ENCODE measurements at places on chromosomes 3 and 15.

DNA sequence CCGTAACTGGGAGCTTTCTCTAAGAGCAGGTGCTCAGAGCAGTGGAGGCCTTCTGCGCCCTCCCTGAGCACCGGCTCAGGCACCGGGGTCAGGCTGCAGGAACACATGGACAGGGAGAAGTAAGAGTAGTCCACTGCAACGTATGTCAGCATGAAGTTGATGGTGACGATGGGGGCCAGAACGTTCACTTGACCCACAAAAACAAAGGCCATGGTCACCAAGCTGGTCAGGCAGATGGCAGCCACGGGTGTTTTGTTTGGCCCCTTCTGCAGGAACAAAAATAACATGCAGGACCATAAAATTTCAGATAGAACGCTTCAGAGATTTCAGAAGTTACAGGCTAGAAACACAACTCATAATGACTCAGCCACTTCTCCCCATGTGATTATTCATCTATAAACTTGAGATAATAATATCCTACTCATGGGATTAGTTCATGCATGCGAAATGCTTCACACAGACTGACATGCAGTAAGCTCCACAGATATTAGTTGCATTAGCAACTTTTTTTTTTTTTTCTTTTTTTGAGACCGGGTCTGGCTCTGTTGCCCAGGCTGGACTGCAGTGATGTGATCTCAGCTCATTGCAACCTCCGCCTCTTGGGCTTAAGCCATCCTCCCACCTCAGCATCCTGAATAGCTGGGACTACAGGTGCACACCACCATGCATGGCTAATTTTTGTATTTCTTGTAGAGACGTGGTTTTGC, 52.2 kb upstream of the HEG1 start:
- DNase-seq = no peak

- no peak for DNase-seq
Observed at GRCh38 chr3:23793528-23794134, 12.1 kb upstream of the UBE2E1 start.

DNA sequence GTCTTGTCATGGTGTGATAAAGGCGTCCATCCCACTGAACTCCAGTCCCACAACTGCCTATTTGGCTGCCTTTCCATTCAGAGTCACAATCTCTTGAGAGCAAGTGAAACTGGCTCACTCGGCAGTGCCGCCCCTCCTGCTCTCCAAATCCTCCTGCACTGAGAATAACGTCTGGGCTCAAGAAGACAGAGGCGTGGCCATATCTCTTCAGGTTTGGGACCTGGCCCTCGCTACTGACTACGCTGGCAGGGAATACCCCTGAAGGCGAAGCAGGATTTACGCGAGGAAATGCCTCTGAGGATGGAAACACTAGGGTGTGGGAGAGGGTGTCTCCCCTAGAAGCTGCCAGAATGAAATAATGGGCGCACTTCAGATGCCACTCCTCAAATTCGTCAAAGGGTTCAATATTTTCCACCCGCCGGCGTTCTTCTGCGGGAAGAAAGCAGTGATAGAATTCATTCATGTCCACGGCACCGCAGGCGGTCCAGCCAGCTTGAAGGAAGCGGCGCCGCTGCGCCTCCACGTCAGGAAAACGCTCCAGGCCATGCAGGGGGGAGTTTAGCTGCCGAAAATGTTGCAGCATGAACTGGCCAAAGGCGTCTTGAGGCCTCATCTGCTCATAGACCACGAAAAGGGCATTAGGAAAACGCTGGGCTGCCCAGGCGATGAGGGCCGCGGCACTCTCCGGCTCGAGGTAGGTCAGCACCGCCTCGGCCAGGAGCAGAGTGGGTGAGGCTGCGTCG, 985 bp downstream of the LCMT2 start:
- no peak for DNase-seq

- no peak for DNase-seq
Observed at GRCh38 chr15:64009798-64010261, 36.5 kb downstream of the DAPK2 start.

DNA sequence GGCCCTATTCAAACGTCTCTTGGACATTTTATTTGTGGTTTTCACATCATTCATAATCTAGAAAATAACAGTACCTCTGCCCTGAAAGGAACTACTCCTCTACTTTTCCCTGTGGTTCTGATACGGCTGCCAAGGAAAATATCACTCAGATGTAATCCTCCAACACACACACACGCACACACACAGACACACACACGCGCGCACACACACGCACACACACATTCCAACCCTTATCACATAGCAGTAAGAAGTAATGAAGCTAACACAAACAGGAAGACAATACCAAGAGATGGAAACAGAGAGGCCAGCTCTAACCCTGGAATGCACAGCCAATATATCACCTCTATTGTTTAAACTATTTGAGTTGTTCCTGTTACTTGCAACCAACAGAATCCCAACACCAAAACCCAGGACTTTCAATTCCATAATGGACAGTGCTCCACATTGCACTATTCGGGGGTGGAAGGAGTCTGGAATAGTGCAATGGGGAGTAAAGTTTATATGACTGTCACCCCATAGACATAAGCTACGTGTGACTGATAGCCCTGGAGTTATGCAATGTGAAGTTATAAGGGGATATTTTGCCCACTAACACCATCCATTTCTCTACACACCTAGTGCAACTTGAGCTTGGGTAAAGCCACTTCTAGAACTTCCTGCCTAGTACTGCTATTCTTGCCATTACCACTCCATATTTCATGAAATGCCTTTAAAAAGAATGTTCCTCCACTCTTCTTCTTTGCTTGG, 71.3 kb upstream of the FNDC3B start:
- no peak for DNase-seq

DNA sequence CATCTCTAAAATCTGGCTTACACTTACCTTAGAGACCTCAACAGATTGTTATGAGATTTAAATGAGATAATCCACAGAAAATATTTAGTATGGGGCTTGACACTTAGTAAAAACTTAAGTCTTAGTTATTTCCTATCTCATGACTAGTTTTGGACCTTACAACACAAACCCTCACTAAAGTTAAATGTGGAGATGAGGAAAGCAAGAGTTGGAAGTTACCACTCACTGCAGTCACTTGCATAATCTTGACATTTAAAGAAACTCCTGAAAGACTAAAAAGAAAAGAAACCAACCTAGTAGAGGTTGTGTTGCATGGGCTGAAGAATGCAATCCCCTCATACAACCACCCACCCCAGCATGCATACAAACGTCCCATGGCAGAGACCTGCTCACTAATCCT, 40.1 kb downstream of the ITGB5 start:
- no peak for DNase-seq

- DNase-seq = no peak
Observed at GRCh38 chr3:5583920-5584319, 396.4 kb downstream of the EDEM1 start.

DNA sequence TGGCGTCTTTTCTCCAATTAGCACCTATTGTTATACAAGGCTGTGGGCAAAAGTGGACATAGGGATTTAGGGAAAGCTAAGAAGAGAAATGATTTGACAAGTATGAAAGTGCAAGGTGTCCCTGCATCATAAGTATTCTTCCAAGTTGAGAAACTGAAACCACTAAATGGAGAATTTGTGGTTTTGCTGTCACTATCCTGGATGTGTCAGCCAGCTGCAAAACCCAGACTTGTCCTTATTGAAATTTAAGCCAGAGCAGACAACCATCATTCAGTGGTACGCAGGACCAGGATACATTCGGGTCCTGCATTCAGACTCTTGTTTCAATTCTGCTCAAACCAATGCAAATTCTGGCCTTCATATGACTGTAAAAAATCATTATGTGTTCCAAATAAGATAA, 384.8 kb upstream of the TGFBR2 start:
- no peak for DNase-seq

DNA sequence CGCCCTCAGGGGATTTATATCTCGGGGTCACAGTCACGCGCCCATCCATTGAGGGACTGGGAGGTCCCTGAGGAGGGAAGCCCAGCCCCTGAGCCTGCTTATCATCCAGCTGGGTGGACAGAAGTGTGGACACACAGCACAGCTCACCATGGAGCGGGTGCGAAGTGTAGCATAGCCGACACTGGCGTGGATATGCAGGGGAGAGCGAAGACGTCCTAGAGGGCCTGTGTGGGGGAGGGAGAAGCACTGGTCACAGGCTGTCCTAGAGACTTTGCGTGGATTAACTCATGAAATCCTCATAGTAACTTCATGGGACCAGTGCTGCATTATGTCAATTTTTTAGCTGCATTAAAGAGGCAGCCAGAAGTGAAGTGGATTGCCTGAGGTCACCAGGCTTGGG, 26.1 kb upstream of the PLXND1 start:
- DNase-seq = no peak

All from NCI-H526 (cell line).